Endothelial cell of umbilical vein (primary cell): ENCODE measurements at places on chromosomes 11 and 22. TPM values are rescaled to one million over a fixed set of nuclear protein-coding genes. Genes with fewer than 3 reads are reported as not detected.
A peak's percentile ranks its signal among the peaks of the same experiment; 100 is the strongest.

DNA sequence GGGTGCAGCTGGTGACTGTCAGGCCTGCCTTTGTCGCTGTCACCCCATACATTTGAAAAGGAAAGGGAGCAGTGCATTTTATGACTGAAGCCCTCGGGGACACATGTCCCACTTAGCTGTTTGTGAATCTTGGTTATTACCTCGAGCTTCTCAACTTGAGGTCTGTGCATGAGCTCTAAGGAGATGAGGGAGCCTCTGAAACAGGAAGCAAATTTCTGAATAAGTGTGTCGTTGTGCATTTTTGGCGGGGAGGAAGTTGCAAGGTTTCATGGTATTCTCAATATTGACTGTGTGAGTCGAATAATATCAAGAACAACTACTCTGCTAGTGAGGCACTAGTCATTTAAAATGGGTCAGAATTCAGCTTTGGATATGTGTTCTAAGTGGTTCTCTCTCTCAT, 149.7 kb upstream of the PLET1 start:
- DNase-seq: no peak

- DNase-seq: no peak
These were observed 553 bp upstream of the USP47 start for GRCh38 chr11:11841116-11841722.

DNA sequence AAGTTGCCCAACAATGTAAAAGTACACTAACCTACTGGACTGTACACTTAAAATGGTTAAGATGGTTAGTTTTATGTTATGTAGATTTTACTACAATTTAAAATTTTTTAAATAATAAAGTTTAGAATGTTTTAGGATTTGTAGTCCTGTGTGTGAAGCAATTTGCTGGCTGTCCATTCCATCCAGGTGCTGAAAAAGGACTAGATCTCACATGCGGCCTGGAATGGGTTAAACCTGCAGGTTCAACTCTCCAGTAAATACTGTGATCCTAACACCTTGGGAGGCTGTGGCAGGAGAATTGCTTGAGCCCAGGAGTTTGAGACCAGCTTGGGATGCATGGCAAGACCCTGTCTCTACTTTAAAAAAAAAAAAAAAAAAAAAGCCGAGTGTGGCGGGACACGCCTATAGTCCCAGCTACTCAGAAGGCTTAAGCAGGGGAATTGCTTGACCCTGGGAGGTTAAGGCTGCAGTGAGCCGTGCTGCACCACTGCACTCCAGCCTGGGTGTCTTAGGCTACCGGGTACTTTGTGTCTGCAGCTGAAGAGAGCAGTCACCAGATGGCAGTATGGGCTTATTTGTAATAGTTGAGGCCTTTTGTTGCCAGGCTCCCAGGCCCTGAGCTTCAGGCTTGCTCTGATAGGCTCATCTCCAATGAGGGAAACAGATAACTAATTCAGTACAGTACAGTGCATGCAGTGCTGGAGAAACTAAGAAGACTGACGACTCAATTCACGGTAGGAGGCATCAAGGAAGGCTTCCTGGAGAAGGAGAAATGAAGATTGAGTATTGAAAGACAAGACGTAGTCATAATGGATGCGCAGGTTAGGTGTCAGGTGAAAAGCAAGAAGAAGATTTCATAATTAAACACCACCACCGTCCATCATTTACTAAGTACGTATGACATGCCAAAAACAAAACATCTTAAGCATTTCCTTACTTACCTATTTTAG, 64.7 kb upstream of the ASPHD2 start:
- peak; percentile 75 for DNase-seq

- no peak for DNase-seq
These were observed 7.9 kb downstream of the ASPHD2 start for GRCh38 chr22:26436903-26437515.

GRCh38 chr22:17233348-17234043, 14.3 kb upstream of the ADA2 start:
- no peak for DNase-seq

GRCh38 chr22:20434773-20435172, 2.9 kb downstream of the SCARF2 start:
- no peak for DNase-seq

DNA sequence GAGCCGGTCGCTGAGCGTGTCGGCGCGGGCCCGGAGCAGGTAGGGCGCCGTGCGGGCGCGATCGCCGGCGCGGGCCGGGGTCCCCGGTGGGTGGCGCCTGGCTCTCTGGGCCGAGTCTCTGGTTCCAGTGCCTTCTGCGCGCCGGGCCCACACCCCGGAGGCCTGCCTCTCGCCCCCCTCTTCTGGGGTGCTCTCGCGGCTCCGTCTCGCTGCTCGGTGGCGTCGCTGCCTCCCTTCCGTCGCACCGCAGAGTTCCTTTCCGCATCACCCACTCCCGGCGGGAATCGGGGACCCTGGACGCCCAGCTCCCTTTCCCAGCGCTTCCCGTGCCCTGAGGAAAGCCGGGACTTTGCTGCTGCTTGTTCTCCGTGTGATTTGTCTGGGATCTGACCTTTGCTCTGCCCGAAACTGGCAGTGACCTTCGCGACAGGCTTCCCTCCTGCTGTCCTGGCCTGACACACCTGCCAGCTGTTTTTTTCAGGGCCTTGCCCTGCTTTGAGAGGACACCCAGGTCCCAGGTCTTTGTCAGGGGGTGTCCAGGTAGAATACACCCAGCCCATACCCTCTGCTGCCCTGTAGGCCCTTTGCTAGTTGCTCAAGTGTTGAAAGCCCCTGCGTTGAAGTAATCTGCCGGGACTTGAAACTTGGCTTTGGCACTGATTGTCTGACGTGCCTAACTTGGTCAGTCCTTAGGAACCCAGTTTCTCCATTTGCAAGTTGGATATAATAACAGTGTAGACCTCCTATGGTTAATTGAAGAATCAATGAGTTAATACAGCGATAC, 711 bp downstream of the FDX1 start:
- DNase-seq: peak; percentile 60

DNA sequence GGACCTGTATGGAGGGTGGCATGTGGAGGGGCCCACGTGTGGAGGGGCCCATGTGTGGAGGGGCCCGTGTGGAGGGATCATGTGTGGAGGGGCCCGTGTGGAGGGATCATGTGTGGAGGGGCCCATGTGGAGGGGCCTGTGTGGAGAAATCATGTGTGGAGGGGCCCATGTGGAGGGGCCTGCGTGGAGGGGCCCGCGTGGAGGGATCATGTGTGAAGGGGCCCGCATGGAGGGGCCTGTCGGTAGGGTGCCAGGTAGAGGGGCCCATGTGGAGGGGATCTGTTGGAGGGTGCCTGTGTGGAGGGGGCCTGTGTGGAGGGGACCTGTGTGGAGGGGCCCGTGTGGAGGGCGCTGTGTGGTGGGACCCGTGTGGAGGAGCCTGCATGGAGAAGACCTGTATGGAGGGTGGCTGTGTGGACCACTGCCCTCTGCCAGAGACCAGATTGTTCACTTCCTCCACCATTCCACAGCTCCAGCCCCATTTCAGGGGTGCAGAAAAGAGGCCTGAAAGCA, 47.0 kb downstream of the IGLL5 start:
- no peak for DNase-seq

- no peak for DNase-seq
These were observed 13.3 kb downstream of the FAM83F start for GRCh38 chr22:40007853-40008710.

GRCh38 chr11:60165538-60165937, 17.3 kb downstream of the MS4A6A start:
- peak; percentile 83 for DNase-seq

- DNase-seq: no peak
These were observed 433.3 kb downstream of the BUD13 start for GRCh38 chr11:116339306-116340098.

DNA sequence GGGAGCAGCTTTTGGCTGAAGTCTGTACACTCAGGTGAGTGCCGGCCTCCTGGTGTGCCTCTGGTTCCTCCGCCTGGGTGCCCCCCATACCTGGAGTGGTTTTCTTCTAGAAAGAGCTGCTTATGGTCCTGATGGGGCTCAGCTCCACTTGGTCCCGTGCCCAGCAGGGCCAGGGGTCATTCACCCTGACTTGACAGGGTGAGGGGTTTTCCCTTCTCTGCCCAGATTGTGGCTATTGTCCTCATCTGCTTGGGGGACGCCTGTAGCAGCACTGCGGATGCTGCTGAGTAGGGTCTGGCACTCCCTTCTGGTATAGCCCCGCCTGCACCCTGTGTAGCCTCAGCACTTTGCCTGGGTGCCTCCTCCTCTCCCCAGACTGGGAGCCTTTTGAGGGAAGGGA, 8.2 kb downstream of the OMP start:
- DNase-seq: no peak

- no peak for DNase-seq
These were observed 141.2 kb downstream of the RBFOX2 start for GRCh38 chr22:35887296-35887875.

The APOL5 gene
- not detected in 2 replicates for total RNA-seq

The SNU13 gene
- total RNA-seq: 138 TPM in 2 replicates

The ELMOD1 gene
- total RNA-seq: 0.53 and 2.4 TPM in 2 replicates
